A549 treated with RU486 at 1 μM for 4 hours (cell line): ENCODE measurements at places on chromosomes 4 and X. TPM values are rescaled to one million over a fixed set of nuclear protein-coding genes. Genes with fewer than 3 reads are reported as not detected.

WAS gene
- total RNA-seq = 0.20 to 0.54 TPM (median 0.32 TPM) in 4 of 5 replicates, not detected in the other

EGFL6 gene
- not detected in 5 replicates for total RNA-seq

GABRE gene
- total RNA-seq = 21.1 to 33.7 TPM (median 27.3 TPM) in 5 replicates

PLS3 gene
- total RNA-seq = 176 to 241 TPM (median 200 TPM) in 5 replicates

SHROOM4 gene
- not detected in 5 replicates for total RNA-seq

FREM3 gene
- not detected in 5 replicates for total RNA-seq

UGT2B7 gene
- total RNA-seq = 0.21 to 0.32 TPM (median 0.25 TPM) in 4 of 5 replicates, not detected in the other

GLRA2 gene
- not detected in 5 replicates for total RNA-seq

MAGEA4 gene
- not detected in 5 replicates for total RNA-seq

MOSPD2 gene
- 5.6 to 9.9 TPM (median 8.7 TPM) in 5 replicates for total RNA-seq

LRAT gene
- total RNA-seq = 0.09 TPM in 1 of 5 replicates, not detected in the others

RBMXL3 gene
- not detected in 5 replicates for total RNA-seq

RNF150 gene
- total RNA-seq = 0.19 to 0.57 TPM (median 0.36 TPM) in 5 replicates

HPSE gene
- total RNA-seq = 1.1 to 1.8 TPM (median 1.3 TPM) in 5 replicates

PHOX2B gene
- total RNA-seq = not detected in 5 replicates

ELMOD2 gene
- total RNA-seq = 6.0 to 12.6 TPM (median 10.5 TPM) in 5 replicates

AR gene
- total RNA-seq = 2.8 to 3.8 TPM (median 3.6 TPM) in 5 replicates

WDR17 gene
- 0.86 to 2.0 TPM (median 1.4 TPM) in 5 replicates for total RNA-seq

SHROOM3 gene
- 3.7 to 6.8 TPM (median 5.9 TPM) in 5 replicates for total RNA-seq

GYPE gene
- not detected in 5 replicates for total RNA-seq

FAM184B gene
- 0.03 to 0.05 TPM (median 0.03 TPM) in 4 of 5 replicates, not detected in the other for total RNA-seq

DGKK gene
- total RNA-seq = 0.02 TPM in 1 of 5 replicates, not detected in the others

OCIAD1 gene
- total RNA-seq = 109 to 195 TPM (median 127 TPM) in 5 replicates
